ENCODE measurements at places on chromosomes 6 and 20.

DNA sequence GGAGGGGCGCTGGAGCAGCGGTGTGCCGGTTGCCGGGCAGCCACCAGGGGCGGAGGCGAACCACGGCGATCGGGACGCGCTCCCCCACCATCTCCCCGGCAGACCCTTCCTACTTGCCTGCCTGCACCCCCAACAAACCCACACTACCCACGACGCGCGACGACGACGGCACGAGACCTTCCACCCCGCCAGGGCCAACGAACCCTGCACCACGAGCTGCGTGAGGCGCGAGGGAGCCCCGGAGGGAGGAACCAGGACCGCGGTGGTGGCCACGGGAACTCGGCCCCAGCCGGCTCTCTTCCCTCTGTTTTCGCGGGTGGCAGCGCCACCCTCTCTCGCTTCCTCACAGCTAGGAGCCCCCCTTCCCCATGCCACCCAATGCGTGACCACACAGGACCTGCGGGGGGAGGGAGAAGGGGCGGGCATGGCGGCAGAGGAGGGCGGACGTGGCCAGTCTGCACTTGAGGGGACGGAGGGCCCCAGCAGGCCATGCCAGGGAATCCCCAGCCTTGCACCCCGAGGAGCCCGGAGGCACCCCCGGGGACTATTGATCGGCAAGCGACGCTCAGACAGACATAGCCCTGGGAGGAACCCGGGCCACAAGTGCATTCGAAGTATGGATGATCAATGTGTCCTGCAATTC lies 1516.4 kb upstream of the DEFB115 start:
- DNase-seq, result no peak

- no peak for DNase-seq
Observed at GRCh38 chr6:30763618-30764489, 19.5 kb upstream of the IER3 start.

DNA sequence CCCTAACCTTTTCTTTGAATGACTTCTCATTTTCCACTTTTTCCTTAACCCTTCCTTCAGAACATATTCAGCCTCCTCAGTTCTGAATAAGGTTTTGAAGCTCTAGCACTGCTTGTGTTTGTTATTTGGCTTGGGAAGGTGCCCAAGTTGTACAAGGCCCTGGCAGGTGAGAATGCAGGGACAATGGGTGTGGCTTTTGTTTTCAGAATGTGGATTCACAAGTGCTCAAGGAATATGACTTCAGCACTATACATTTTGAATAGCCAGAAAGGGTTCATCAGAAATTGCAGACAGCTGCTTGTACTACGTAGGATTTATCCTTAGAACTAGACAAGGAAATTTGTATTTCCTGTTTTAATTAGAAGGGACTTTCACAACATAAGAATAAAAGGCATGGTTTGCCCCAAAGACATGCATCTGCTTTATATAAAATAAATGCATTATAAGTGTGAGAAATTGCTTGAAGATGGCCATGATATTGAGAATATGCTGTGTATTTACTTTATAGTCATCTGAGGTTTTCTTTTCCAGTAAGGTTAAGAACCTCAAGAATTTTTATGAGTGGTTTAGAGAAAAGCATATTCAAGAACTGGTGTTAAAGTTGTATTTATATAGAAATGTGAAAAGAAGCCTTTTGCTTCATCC lies 29.3 kb upstream of the PRDM1 start:
- no peak for DNase-seq

GRCh38 chr6:105509506-105510331 lies 106.8 kb upstream of the PREP start:
- no peak for DNase-seq

GRCh38 chr6:41355952-41356351 lies 20.5 kb downstream of the NCR2 start:
- DNase-seq, result no peak

GRCh38 chr6:107045826-107046675 lies 18.1 kb downstream of the MTRES1 start:
- DNase-seq, result no peak

DNA sequence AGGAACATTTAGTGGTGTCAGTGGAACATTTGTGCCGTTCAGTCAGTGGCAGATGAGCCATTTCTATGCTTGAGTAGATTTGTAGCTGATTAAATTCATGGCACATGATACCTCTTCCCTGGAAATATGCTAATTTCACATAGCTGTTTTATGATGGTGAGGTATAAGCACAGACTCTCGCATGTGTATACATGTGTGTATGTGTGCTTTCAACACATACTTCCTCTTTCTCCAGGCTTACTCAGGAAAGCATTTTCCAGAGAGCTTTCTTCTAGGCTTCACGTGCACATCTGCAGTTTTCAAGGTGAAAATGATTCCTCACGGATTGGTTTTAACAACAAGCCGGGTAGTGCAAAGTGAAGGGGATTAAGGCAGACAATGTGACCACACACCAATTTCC lies 396.5 kb downstream of the HDGFL1 start:
- DNase-seq, result no peak

- DNase-seq, result no peak
Observed at GRCh38 chr6:17583811-17584210, 16.3 kb upstream of the FAM8A1 start.

GRCh38 chr6:125612345-125612846 lies 137.0 kb upstream of the HEY2 start:
- DNase-seq, result no peak

- no peak for DNase-seq
Observed at GRCh38 chr6:117976030-117976651, 69.1 kb downstream of the SLC35F1 start.

Data from stimulated activated CD4-positive, alpha-beta T cell treated with anti-CD3 and anti-CD28 coated beads, TNF-alpha, amount 100 ng/mL, for 48 hours (primary cell).